ENCODE measurements at places on chromosomes 7 and 10.

DNA sequence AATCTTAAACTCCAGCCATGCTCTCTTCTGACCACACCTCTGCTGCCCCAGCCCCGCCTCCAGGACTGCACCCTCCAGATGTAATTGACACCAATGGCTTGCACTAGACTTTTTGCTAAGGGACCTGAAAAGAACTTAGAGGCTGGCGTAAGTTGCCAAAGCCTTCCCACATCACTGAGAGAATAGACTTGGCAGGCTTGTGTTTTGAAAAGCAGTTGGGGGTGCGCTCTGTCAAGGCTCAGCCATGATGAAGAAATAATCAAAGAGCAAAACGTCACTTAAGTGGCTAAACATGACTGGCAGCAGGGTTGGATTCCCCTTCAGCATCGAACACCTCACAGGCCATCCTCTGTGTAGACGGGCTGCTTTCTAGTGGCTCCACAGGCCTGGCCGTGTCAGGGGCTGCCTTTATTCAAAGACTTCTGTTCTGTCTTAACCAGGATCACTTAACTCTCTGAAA is 195.2 kb upstream of the C7orf33 start:
- no peak for DNase-seq

DNA sequence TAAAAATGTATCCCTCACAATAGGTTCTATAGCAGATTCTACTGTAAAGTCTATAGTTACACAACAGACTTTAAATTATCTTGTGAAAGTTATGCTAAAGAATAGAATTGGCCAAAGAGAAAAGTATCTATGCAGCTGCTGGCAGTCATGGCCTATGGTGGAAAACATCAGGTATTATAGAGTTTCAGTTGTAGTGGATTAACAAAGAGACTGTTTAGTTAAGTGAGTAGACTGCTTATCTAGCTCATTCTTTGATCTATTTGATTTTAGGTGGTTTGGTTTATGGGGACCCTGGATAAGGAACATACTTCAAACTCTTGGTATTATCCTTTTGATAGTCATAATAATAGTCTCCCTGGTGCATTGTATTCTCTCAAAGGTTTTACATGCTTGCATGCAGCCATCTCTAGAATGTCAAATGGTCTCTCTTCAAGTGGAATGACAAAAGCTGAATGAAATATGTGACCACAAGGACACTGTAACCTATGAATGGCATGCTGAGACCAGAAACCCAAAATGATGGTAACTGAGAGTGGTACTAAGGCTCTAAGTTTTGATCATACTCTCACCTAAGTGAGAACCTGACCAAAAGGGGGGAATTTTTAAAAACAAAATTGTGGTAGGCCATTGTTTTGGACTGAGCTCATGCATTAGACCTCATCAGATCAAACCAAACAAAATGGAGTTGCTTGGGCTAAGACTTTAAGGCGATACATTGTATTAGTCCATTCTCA is 54.9 kb upstream of the NAMPT start:
- DNase-seq = no peak

GRCh38 chr10:124557167-124557566 is 95.5 kb downstream of the LHPP start:
- DNase-seq = no peak

DNA sequence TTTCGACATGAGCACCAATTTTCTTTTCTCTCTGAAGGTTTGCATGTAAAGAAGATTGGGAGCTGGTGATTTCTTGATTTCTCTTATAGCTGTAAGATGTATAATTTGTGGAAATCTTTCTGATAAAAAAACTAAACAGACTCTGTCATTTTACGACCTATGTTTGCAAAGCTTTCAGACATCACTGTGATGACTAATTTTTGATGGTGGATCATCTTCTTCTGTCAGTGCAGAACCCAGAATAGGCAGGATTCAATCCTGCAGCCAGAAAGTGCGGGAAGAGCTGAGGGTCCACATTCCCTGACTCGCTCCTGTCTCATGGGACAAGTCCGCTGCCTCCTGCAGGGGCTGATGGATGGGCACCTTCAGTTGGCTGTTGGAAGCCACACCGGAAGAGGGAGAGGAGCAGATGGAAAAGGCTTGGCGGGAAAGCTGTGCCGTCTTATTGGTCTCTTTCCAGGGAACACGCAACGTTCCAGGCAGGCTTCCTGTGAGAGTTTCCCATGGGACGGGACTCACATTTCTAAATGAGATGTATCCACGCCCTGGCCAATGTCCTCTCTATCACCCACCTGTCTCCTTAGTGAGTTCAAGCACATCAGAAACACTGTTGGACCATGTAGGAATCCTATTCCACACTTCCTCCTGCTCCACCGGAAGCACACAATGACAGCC is 186.9 kb downstream of the PRPF18 start:
- DNase-seq = no peak

GRCh38 chr10:72309290-72310240 is 35.8 kb downstream of the DDIT4 start:
- no peak for DNase-seq

DNA sequence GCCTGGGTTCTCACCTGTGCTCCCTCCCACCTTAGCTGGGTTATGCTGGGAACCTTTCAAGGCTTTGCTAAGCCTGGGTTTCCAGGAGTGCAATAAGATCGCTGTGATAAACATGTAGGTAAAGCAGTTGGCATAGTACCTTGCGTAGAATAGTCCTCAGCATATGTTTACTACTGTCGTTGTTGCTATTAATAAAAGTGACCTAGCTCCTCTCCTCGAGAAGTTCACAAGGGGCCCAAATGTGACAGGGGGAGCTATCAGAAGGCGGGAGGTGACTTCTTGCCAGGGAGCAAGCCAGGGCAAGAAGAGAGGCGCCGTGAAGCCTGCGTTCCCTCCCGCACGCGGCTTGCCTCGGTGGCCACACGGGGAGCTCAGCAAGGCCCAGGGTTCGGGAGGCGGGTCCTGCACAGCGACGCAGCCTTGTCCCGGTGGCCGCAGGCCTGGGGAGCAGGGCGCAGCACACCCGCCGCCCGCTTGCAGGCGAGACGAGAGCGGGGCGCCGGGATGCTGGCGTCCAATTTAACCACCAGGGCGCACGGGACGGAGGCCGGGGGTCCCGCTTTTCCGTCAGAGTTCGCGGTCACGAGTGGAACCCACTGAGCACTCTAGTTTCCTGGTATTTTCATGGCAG is 106.2 kb downstream of the SNX10 start:
- no peak for DNase-seq

DNA sequence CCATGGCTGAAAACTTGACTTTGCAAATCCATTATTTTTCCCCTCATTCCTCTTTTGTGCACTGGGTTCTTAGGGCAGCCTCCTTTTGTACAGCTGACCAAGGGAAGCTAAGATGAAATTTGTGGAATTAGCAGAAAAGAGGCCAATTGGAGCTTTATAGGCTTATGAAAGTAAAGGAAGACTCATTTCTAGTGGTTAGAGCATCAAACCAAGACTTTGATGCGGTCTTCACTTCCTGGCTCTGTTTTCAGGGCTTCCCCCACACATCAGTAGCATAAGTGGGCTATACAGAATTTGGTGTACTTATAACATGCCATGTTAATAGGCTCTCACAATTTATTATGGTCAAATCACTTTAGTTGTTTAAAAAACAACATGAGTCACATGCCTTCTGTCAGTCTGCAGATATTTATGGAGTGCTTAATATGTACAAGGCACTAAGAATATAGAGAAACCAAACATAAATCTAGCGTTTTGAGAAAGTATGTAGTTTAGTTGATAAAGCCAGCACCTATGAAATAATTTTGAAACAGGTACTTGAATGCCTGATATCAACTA is 5.7 kb downstream of the AUTS2 start:
- DNase-seq = no peak

DNA sequence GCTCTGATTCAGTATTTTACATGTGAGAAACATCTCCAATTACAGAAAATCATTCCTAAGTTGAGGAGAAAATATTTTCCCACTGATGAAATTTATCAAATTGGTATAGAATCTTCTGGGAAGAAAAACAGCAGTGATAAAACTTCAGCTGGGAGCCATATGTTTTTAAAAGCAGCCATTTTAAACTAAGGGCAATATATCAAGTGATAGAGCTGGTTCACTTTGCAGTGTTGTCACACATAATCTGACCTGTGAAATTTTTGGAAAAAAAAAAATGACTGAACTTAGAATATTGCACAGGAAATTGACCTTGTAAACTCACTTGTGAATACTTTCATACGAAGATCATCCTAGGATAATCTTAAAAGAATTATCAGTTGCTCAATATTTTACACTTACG is 10.5 kb upstream of the EZH2 start:
- DNase-seq = no peak

DNA sequence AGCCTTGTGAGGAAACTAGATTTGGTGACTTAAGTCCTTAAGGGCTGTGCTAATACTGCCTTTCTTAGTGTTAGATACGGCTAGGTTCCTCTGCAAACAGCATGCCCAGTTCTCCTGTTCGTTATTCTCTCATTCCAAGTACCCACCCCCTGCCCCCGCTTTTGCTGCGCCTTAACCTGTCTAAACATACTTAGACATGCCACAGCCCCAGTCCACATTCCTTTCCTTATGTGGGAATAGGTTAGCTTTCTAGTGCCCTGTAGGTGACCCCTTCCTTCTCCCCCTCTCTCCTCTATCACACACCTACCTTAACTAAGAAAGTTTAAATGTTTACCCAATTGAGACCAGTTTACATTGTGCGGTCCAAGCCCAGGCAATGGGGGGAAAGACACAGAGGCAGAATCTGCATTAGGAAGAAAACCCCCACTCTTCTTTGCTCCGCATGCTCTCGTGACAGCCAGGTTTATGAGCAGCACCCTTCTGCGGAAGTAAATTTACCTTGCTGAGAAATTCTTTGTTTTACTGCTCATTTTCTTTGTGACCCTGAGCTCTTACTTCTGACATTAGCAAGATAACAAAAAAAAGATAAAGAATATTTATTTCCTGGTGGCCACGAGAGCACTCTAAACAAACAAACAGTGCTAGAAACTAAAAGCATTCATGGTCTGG is 48.8 kb downstream of the VIM start:
- DNase-seq = no peak

- DNase-seq = no peak
These were observed 19.7 kb upstream of the LAMB4 start for GRCh38 chr7:108149908-108150307.

- no peak for DNase-seq
These were observed 84.0 kb downstream of the ARL4A start for GRCh38 chr7:12771378-12771877.

- DNase-seq = no peak
These were observed 569.0 kb upstream of the SORCS1 start for GRCh38 chr10:107733328-107734130.

DNA sequence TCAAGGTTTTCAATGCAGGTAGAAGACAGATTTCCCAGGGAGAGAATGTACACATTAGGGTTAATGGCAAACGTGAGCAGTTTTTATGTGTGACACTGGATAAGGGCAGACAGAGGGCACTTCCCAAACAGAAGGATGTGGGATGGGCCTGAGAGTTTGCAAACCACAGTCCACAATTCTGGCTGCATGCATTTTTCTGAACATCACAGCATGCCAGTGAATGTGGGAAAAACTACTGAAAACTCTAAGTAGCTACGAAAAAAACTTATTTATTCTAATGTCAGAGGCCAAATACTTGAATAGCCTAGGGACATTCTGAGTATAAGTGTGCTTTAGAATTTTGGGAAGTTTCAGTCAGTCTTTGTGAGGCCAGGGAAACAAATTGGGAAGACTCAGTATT is 145.9 kb downstream of the NRCAM start:
- DNase-seq = no peak

- DNase-seq = no peak
These were observed 6.5 kb upstream of the GIMAP8 start for GRCh38 chr7:150443793-150444540.

GRCh38 chr7:150989456-150989855 is 1.4 kb upstream of the NOS3 start:
- no peak for DNase-seq

- DNase-seq = no peak
These were observed 233.8 kb upstream of the PRKCQ start for GRCh38 chr10:6813856-6814255.

DNA sequence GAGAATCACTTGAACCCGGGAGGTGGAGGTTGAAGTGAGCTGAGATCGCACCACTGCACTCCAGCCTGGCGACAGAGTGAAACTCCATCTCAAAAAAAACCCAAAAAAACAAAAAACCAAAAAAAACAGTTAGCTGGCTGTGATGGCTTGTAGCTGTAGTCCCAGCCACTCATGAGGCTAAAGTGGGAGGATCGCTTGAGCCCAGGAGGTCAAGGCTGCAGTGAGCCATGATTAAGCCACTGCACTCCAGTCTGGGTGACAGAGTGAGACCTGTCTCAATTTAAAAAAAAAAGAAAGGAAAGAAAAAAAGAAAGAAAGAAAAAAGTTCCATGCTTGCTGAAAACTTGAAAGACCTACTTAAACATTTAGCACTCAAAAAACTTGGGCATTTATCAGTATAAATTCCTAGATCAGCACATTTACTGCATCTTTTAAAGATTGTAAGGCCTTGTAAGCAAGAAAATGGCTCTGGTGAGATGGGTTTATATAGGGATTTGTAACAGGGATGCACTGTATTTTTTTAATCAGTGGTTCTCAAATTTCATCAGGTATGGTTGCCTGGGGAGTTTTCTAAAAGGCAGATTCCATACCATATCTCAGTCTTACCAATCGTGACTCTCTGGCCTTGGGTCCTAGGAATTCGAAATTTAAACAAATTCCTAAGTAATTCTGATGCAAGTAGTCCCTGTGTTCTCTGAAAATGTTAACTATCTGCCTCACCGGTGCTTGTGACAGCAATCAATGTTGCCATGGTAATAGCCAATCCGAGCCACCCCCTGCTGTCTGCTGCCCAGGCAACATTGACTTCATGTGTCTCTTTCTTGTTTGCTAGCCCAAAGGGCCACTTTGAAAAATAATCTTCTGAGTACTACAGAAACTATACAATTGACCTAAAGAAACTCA is 11.5 kb upstream of the NT5C2 start:
- DNase-seq = no peak

GRCh38 chr7:146670532-146670931 is 553.9 kb downstream of the CNTNAP2 start:
- DNase-seq = no peak

GRCh38 chr10:20879136-20879535 is 18.0 kb downstream of the NEBL start:
- DNase-seq = no peak

DNA sequence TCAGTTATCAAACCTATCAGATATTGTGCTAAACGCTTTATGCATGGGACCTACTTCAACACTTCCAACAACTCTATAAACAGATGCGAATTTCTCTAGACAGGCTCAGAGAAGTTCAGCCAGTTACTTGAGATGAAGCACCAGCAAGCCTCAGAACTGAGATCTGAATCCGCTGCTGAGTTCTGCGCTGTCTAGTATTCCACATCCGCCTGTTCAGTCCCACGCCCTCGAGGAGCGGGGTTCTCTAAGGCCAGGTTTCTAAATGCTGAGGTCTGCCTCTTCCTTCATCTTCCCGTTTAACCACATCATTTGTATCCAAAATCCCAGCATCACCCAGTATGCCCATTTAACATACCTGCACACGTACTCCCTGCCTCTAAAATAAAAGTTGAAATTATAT is 297.8 kb upstream of the ZNF32 start:
- DNase-seq = no peak

DNA sequence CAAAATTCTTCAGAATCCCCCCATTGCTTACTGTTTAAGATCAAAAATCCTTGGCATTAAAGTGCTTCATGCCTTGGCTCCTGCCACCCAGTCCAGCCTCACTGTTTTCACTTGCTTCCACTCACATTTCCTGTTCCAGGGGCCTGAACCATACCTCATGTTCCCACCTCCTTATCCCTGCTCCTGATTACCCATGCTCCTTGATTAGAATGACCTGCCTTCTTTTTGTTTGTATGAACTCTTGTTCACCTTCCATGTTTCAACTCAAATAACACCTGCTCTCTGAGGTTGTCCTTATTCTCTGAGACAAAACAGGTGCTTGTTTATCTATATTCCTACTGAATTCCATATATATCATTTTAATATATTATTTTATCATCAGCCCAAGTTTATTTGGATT is 77.1 kb upstream of the VSTM2A start:
- DNase-seq = no peak
